ENCODE measurements at places on chromosomes 7 and 10.

DNA sequence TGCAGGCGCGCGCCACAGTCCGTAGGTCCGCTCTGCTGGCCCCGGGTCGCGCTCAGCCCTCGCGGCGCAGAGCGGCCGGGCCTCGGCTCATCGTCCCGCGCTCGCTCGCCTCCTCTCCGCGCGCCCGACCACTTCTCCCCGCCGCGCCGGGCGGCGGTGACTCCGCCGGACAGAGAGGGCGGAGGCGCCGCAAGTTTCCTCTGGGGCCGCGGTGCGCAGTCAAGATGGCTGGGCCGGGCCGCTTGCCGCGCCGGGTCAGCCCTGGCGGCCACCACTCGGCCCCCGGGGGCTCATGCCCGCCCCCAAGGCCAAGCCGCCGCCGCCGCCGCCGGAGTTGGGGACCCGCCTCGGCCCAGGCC, 441 bp downstream of the FZD8 start:
- no peak for DNase-seq

DNA sequence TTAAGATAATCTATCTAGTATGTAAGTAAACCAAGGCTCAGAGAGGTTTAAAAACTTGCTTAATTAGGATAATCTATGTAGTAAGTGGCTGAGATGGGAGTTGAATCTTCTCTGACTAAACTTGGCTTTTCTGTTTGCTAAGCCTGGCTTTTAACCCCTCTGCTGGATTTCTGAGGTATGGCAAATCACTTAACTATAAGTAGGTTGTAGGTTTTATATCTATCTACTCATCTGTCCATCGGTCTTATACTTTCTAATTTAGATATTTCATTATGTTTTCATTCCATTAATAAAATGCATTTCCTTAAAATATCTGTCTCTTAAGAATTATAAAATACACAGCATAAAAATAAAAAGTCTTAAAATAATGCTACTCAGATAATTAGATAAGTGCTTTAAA, 59.4 kb downstream of the ST7 start:
- no peak for DNase-seq

DNA sequence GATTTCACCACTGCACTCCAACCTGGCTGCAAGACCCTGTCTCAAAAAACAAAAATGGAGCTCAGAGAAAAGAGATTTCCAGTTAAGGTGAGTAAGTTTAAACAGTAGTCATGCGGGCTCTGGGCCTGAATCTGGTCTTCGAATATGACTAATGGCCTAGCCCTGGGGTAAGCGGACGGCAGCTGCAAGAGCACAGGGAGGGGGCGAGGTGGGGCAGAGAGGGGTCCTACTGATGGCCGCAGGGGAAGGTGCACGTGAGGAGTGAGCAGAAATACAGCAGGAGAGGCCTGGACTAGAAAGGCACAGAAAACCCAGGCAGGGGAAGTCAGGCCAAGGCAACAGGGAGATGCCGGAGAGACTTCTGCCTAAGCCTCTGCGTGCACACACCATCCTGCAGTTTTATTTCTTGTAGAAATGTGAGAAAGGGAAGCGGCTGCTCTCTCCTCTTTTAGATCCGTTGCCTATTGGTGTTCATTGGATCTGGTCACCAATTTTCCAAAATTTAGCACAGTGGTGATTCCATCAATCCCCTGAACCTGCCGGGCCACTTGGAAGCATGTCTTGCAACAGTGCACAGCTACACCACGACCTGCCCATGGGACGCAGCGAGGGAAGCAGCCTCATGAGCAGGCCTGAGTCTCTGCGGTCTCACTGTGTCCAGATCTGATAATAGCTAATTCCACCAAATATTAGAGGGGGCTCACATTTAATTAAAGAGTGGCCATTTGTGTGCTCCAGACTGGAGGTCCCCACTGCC, 139.0 kb downstream of the PAXIP1 start:
- DNase-seq, result no peak

GRCh38 chr7:106070567-106071254, 41.4 kb downstream of the SYPL1 start:
- DNase-seq, result no peak

DNA sequence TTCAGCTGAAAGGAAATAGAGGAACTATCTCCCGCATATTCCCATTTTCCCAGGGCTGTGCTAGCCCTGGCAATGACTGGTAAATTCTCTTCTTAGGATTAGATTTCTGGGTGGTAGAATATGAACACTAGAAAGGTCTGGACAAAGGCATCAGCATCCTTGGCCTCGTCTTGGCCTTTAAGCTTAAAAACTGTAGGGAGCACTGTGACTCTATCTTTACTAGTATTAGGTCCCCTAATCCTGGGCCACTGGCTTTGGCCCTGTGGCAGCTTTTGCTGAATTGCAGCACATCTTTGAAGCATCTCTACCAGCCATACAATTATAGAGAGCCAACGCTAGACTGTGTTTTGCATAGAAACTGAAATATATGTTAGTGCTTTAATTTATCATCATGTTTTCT, 41.5 kb upstream of the EBLN1 start:
- no peak for DNase-seq

DNA sequence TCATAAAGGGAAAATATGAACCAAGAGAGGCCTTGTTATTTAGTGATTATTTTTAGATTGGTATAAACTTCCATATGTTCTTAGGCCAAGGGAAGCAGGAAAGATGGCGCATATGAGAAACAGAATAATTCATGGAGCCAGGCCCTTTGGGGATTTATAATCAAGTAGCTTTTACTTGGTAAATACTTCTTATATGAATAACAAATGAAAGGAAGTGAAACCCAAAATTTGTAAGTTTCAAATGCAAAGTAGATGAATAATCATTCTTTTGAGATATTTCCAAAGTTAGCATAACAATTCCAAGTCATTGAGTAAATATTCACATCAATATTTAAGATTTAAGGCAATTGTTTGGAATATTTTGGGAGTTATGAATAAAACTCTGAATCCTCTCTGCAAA, 13.9 kb upstream of the OPTN start:
- no peak for DNase-seq

GRCh38 chr10:78450239-78450638, 416.6 kb downstream of the RPS24 start:
- no peak for DNase-seq

- no peak for DNase-seq
Measured at GRCh38 chr10:91422915-91423314, 12.8 kb downstream of the HECTD2 start.

DNA sequence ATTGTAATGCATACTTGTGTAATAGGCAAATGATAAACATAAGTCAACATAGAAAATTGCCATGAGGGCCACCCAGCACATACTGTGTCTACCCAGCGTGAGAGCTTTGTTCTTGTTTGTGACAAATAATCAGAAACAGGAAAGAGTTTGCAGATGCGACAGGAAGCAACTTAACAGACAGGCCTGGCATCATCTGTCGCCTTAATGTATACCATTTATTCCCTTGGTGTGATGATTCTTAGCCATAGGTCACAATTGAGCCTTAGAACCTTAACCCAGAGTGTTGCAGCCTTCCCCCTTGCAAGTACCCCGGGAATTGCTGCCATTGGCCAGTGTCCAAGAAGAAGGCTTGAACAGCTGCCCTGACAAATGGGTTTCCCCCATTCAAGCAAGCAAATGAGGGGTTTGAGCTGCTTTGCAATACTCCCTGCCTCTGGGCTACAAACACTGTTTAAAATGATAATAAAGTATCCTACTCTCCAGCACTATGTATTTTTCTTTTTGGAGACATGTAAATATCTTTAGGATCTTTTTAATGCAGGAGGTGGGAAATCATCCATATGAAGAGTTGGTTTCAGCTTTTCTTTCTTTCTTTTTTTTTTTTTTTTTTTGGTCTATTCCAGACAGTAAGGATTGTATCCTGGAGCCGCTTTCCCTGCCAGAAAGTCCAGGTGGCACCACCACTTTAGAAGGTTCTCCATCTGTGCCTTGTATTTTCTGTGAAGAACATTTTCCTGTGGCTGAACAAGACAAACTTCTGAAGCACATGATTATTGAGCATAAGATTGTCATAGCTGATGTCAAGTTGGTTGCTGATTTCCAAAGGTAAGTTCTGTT, 80.0 kb downstream of the ZNF277 start:
- no peak for DNase-seq

GRCh38 chr7:142153400-142153799, 41.9 kb downstream of the MGAM2 start:
- DNase-seq, result no peak

GRCh38 chr7:67786021-67786420, 789.4 kb downstream of the TYW1 start:
- DNase-seq, result no peak

GRCh38 chr10:113144576-113144975, 194.5 kb downstream of the TCF7L2 start:
- DNase-seq, result no peak

GRCh38 chr7:27130540-27131389, at the start of gene HOXA4:
Gene HOXA4, minus strand, starts transcription at chr7:27130757. Its CDS starts 24 bp downstream, at chr7:27130733.
- DNase-seq, result no peak

DNA sequence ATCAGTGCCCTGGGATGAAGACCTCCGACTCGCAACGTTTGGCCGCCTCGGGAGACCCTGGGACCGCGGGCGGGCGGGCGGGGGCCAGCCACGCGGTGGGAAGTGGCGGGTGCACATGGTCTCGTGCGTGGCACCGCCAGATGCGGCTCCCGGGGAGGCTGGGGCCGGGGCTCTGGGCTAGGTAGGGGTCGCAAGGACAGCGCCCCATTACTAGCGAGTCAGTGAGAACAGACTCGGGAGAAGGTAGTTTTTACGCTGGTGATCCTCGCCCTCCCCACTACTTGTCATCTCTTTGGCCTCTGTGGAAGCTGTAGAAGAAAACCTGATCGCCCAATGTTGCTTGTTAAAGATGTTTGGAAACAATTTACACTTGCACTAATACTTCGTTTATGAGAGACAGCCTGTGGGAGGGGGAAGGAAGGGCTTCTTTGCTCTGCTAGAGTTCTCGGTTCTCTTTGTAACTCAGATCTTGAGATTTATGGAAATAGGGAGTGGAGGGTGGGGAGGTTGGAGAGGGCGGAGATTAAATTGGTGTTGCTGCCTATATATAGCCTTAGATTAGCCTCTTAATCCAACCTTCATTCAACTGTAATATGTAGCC, 591 bp downstream of the BZW2 start:
- no peak for DNase-seq

DNA sequence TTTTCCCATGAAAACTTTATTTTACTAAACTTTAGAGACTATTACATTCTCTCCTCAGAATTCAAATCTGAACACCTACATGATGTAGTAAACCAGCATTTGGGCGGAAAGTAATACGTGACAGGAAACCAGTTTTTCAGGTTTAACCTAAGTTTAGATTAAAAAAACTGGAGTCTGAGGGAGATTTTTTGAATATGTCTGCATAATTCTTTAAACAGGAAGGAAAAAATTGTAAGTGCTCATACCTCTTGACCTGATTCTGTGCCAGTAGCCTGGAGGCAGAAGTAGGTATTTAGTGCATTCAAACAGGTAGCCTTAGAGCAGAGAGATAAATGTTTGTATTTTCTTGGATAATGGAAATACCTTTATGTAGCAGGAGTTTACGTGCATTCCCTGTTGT, 224.3 kb downstream of the MDFIC start:
- DNase-seq, result no peak

GRCh38 chr10:6221192-6221940, 18.6 kb downstream of the PFKFB3 start:
- no peak for DNase-seq

DNA sequence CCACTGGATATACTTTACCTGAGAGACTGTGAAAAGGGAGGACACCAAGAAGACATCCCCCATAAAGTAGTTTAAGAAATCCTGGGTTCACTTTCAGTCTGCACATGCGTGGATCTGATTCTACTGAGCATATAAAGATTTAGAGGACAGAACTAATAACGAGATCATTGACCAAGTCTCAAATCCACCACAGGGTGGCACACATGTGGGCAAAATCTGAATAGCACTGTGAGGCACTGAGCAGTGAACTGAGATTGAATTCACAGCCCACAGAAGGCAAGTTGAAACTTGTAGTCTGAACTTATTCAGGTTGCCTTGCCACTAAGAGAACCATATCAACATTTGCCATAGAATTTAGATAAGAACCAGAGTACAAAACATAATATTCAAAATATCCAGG, 818.6 kb downstream of the GRID1 start:
- DNase-seq, result no peak

DNA sequence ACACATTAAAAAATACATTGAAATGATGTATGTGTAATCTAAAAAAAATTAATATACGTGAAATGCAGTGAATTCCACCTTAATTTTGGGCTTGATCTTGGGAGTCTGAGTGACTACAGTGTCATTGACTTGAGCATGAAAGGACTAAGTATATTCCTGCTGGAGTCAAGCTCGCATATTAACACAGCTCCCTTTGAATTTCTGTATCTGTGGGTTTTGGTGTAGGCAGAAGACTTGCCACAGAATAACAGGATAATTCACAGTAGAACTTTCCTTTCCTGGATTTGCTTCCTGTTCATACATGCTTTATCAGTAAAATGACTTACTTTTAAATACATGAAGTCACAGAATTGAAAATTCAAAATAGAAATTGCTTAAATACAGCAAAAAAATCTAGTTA, 55.3 kb downstream of the PPP1R9A start:
- no peak for DNase-seq

DNA sequence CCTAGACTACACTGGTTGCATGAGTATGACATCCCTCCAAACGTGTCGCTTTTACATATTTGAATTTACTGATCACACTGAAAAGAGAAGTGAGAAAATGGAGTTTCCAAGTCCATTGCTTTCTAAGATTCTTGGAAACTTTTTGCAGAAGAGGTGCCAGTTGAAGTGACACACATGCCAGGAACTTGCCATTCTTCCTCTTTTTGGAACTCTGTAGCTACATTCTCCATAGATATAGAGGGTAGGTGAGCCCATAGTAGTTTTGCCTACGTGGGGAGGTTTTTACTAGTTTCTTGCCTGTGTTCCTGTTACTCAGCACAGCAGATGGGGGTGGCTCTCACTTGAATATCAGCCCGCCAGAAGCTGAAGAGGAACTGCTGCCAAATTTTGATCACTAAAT, 286.6 kb upstream of the NRP1 start:
- no peak for DNase-seq
